Activated CD4-positive, alpha-beta T cell treated with anti-CD3 and anti-CD28 coated beads, Interleukin-2, amount 10 ng/mL, durations not matched to agents 7 days and 5 days (primary cell): ENCODE measurements at places on chromosomes 6 and 20. TPM values are rescaled to one million over a fixed set of nuclear protein-coding genes. Genes with fewer than 3 reads are reported as not detected.

Gene LHFPL5
- total RNA-seq = not detected

Gene TEAD3
- total RNA-seq = 0.12 TPM

Gene LBP
- not detected for total RNA-seq

Gene THEMIS
- 89.2 TPM for total RNA-seq

Gene C6orf132
- total RNA-seq = not detected

- DNase-seq = no peak
Observed at GRCh38 chr6:48747040-48747439, 636.0 kb upstream of the PTCHD4 start.

- DNase-seq = no peak
Observed at GRCh38 chr6:153135681-153136080, 4.6 kb upstream of the RGS17 start.

GRCh38 chr6:147508042-147508865 is at the start of gene SAMD5:
Gene SAMD5, plus strand, starts transcription at chr6:147508690. Its CDS starts 239 bp downstream, at chr6:147508929.
- DNase-seq = no peak

DNA sequence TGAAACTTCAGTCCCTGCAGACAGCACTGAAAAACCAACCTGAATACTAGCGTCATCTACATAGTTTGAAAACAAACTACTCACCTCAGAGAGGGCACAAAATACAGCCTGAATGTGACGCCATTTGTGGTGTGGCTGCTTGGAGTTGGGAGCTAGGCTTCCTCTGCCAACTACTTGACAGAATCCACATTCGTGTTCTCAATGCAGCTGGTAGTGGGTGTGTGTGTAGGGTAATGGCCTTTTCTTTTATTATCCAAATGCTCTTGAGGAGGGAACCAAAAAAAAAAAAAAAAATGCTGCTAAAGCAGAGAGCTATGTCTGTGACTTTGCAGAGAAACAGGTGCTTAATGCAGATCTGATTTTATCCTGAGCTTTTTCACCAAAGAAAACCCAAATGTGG is 207.8 kb downstream of the OTOR start:
- DNase-seq = no peak

GRCh38 chr6:27565839-27566779 is 93.2 kb upstream of the ZNF184 start:
- no peak for DNase-seq

DNA sequence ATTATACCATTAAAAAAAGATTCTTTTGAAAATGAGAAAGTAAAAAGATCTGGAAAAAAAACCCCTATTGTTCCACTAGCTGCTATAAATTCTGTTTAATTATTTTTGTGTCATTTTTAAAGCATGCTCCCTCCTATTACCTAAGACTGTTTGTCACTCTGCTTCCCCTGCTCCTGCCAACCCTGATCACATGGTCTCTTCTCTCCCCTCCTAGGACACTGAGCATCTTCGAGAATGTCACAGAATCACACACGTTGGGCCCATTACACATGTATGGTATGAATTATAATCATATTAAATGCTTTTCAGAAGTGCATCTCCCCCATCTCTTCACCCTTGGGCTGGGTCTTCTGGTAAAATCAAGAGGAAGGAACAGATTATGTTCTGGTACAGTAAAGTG is 6.2 kb downstream of the SNAP91 start:
- DNase-seq = no peak

DNA sequence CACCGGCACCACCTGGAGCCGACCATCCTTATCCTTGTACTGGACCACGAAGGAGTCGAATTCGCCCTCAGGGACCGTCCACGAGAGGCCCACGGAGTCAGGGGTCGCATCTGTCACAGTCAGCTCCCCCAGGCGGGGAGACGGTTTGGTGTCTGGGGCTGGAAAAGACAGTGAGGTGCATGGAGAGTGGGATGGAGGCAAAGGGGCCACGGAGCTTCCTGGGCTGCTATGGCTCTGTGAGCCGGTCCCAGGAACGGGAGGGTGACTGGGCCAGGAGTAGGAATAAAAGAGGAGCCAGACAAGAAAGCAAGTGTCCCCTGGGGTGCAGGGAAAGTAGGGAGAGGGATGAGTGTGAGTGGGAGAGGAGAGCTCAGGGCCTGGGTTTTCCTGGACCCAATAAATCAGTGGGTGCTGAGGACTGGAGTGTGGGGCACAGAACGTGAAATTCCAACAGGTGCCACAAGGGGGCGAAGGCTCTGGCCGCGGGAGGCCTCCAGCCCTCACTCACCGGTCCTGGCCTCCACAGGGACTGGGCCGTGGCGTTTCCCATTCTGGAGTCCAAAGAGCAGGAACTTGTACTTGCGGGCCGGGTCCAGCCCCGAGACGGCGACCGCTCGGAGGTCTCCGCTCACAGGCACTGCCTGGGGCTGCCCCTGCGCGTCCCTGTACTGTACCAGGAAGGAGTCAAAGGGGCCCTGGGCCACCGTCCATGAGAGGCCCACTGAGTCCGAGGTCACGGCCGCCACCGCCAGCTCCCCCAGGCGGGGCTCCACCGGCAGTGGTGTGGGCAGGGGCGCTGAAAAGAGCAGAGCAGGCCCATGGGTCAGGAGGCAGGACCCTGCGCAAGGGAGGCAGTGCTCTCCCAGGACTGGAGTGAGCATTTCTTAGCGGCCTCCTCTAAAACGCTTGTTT is 9.9 kb downstream of the CYP21A2 start:
- peak; percentile 66 for DNase-seq
